ENCODE measurements at places on chromosomes 13 and 19.

GRCh38 chr13:112056284-112056727 is 10.6 kb upstream of the SOX1 start:
- peak; percentile 48 for DNase-seq

DNA sequence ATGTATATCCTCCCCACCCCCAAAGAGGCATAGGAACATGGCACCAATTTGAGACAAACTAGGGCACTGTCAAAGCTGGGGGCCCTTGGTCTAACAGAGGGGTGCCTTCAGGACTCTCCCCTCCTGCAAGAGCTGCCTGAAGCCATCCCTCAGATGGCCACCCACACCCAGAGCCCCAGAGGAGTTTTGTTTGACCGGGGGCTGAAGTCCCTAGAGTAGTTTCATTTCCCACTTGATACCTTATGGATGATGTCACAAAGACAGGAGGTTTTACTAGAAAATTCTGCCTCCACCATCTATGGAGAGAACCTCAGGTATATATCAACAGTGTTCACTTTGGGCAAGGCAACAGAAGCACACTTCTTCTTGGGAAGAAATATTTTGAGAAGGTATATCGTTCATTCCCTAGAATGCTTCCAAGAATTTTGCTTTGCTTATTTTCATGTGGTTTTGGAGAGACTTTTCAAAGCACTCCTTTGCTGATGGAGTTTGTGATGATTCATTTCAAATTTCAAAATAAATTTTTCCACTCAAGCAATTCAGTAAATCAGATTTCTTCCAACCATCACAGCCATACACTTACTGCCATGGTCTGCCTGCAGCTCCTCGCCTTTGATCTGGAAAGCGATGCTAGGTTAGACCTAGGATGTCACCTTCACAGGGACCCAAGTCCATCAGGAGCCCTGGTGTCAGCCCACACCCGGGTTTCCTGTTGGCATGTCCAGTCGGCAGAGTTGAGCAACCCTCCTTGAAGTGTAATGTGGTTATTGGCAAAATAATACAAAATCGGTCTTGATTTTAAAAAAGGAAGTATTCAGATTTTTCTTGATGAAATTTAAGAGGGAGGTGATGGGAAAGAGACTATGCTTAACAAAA is 207.0 kb downstream of the SHISA2 start:
- no peak for DNase-seq

DNA sequence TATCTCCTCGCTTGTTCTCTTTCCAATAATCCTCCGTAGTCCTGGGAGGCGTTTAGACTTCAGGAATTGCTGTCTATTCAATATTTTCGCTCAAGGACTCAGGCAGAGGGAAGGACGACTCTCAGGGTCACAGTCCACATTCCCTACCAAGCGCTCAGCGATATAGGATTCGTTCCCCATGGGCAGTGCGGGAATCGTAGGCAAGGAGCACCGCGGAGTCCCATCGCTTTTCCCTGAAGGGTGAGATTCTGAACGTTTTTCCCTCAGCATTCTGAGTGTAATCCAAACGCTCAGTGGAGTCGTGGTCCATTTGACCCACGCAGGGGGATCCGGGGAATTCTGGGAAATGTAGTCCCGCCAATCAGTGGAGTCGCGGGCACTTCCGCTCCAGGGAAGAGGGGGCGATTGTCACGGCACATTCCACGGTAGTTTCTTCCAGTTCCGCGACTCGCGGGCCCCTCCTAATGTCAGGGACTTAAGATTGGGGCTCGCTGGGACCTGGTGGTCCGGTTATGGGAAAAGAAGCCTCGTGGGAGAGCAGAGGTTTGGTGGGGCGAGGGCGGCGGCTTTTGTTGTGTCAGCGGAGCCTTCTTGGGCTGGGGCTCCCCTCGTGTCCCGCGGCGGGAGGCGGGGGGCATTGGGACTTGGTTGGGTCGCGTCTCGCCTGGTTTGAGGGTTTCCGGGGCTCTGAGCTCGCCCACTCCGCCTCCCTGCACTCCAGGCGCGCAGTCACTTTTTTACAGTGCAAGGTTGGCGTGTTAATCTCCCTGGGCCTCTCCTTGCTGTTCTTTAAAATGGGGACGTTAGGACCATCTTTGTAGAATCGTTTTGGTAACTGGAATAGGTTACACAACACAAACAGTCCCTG is at the start of gene ZNF234:
TSS of gene ZNF234 (plus strand) at position 364 of the 868 bp plus-strand sequence. CDS start 3,079 bp downstream, outside the sequence.
- peak; percentile 40 for DNase-seq

- peak; percentile 4 for DNase-seq
Observed at GRCh38 chr13:24270639-24271141, 38.7 kb upstream of the C1QTNF9 start.

DNA sequence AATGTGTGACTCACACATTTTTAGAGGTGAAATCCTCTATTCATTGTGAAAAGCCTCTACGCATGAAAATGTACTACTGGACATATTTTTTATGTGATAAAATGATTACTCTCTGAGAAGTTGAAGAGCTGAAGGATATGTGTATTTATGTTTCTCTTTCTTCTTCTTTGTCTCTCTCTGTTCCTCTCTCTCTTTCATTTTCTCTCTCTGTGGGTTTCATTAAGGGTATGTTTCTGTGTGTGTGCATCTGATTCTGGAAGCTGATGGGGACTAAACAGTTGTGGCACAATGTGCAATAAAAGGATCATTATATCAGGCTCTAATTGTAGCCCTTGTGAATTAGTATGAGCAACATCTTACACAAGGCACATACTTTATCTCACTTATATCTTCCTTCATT is 867.7 kb downstream of the PCDH9 start:
- no peak for DNase-seq

DNA sequence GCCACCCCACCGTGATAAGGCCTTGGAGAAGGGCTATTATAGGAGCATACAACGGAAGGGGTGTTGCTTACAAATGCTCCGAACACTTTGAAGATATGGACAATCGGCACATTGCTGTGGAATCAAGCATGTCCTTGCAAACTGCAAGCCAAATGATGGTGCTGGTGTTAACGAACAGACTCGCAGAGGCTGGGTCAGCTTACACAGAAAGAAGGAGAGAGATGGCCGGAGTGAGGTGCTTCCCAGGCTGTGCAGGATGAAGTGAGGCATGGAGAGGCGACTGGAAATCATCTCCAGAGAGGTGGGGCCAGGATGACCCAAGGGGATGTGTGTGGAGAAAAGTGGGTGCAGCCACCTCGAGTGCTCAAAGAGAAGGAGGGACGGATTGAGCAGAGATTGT is 42.2 kb downstream of the HSPH1 start:
- no peak for DNase-seq

DNA sequence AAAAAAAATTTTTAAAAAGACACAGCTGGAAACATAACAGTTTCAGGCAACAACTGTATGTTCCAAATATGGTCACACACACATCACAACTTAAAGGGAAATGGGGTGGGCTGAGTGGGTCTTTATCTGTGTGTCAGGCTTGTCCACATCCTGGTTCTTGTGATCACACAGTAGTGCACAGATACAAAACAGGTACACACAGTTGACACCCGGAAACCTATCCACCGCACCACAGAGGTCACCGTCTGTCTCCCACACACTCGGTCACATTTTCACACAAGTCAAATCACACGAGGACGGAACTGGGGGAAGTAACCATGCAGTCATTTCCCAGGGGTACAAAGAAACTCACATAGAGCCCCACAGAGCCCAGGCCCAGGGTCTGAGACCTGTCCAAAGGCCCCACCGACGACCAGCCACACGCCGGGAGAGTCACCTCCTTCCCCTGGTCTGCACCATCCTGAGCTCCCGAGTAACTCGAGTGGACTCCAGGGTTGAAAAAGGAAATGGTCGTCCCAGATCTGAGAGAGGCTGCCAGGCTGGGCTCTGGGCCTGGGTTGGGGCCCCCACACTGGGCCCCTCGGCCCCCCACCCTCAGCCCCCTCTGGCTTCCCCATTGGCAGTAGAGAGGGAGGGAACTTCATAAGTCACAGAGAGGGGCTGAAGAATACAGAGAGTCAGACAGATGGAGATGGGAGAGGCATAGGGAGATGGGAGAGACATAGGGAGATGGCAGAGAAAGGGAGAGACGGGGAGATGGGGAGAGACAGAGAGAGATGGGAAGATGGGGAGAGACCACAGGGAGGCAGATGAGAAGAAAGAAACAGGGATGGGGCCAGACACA is 1.3 kb upstream of the PPAN start:
- DNase-seq = no peak

DNA sequence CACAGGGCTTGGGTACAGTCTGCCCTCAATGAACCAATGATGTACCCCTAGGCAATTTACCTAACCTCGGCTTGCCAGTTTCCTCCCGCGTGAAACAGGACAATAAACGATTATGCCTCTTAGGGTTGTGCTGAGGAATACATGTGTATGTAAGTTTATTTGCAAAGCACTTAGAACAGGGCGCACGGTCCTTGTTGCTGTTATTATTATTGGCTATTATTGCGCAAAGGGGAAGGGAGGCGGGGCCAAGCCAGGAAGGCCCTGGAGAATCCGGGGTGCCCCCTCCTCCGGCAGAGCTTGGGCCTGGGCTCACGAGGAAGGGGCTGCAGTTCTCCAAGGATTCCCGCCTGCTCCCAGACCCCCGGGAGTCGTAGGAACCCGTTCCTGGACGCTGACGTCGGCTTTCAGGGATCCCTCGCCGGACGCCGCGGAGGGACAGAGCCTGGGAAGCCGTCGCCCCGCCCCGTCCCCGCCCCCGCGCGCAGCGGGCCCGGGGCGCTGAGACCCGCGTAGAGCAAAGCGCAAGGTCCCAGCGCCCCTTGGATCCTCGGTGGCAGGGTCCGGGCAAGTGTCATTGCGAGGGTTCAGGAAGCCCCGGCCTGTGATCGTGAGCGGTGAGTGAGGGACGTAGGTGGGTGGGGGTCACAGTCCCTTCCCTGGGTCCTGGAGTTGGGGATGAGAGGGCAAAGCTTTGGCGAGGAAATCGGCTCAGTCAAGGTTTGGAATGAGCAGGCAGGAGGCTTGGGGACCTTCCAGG is at the start of gene TMEM91:
TSS of gene TMEM91 (plus strand) at position 293 of the 757 bp plus-strand sequence. CDS start 1,777 bp downstream, outside the sequence.
- DNase-seq = peak; percentile 68

DNA sequence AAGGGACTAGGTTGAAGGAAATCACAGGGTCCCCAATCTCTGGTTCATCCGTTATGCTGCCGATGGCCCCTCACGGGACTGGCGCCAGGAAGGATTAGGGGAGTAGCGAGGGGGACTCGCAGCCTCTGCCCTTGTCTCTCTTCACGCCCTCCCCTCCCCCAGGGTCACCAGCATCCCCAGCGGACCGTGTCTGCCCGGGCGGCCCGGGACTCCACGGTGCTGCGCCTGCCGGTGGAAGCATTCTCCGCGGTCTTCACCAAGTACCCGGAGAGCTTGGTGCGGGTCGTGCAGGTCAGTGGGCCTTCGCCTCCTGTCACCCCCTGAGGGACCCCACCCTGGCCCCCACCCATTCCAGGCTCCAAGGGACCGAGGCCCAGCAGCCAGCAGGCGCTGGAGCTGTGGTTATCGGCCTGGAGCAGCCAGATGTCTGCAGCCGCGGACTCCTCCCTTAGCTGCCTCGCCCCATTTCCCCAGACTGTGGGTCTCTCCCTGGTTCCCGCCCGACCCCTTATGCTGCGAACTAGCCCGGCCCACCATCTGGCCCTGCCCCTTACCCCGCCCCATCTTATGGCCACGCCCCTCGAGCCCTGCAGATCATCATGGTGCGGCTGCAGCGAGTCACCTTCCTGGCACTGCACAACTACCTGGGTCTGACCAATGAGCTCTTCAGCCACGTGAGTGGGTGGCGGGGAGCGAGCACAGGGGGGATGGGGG is 5.4 kb downstream of the PNPLA6 start:
- no peak for DNase-seq

GRCh38 chr19:19181488-19181998 is 10.4 kb downstream of the BORCS8 start:
- DNase-seq = no peak

GRCh38 chr13:110220471-110220870 is 86.5 kb downstream of the COL4A1 start:
- no peak for DNase-seq

GRCh38 chr13:51557875-51558612 is 26.2 kb upstream of the WDFY2 start:
- no peak for DNase-seq

DNA sequence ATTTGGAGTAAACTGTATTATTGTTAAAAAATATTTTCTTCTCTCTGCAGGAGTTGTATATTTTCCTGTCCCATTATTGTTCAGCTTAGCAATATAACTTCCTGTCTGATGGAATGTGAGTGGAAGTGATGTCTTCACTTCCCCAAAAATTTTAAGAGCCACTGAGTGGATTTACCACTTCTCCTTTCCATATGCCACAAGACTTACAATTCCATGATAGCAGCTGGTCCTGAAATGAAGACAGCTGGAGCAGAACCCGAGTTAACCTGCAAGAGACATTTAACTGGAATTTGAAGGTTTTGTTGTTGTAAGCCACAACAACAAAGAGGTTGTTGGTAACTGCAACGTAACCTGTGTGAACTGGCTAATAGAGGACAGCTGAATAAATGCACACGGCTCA is 23.4 kb upstream of the TBC1D4 start:
- DNase-seq = no peak

All from NCI-H510A treated with DMSO at 0.1 percent for 48 hours (cell line).